ENCODE measurements at places on chromosomes 2 and 18.
A peak's percentile ranks its signal among the peaks of the same experiment; 100 is the strongest.

DNA sequence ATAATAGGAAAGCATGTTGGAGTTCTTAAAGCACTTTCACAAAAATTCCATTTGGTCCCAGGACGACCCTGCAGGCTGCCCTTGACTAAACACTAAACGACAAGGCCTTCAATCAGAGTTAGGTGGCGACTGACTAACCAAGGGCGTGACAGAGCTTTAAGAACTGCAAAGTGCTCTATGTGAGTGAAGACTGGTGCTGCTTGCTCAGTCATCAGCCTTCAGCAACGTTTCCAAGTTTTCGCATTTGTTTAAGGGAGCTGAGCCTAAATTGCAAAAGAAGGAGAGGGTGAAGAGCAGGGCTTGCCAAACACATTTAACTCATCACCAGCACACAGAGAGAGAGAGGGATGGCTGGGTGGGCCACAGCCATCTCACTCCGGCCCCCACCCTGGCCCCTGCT, 204.7 kb upstream of the PID1 start:
- no peak for DNase-seq

GRCh38 chr2:204468746-204469429, 76.4 kb upstream of the PARD3B start:
- no peak for DNase-seq

DNA sequence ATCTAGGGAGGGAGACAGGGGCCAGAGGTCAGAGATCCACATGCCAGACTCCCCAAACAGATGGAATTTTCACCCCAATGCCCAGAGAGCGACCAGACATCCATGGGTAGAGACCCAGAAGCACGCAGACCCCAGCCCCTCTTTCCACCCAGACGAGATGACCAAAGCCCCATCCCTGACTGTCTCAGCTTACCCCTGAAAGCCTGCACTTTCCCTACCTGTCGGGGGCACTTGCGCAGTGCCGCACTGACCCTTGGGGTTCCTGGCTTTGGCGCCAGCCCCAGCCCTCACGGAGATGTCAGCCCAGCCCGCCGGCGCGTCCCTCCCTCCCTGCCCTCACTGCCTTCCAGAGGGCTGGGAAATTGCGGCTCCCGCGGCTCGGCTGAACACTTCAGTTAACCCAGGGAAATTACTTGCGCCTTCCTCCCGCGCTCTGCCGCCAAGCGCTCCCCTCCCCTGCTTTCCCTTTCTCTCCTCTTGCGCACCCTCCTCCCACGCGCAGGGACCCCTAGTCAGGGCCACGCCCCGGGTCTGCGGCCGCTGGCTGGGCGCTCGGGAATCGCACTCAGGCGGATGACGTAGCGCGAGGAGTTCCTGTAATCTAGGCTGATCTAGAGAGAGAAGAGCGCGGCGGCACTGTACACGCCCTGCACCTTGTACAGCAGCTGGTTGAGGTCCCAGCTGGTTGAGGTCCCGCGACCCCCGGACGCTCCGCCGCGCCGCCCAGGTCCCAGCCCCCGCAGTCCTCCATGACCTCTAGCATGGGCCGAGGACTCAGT, 12.0 kb downstream of the ALPG start:
- peak; percentile 13 for DNase-seq

DNA sequence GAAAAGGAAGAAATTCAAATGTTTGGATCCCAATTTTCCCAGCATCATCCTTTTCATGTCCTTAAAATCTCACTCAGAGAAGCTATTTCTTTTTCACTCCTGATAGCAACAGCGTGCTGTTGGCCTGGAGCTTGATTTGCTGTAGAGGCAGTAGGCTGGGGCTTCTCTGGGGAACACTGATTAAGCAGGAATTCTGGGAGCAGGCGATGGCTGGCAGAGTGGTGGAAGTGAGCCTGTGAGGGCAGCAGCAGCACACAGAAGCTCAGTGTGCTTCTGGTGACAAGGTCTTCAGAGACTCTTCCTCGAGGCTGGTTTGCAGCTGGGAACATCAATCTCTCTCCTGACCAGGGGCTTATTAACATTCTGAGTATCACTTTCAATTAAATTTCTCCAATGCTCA, 284.6 kb downstream of the DPP10 start:
- DNase-seq = no peak

GRCh38 chr18:49565612-49566011, 3.8 kb downstream of the LIPG start:
- DNase-seq = no peak

GRCh38 chr2:240819858-240820606, at the start of gene KIF1A:
Gene KIF1A (minus strand): TSS chr2:240820219. CDS start chr2:240797752, 22,467 bp downstream.
- DNase-seq = no peak

DNA sequence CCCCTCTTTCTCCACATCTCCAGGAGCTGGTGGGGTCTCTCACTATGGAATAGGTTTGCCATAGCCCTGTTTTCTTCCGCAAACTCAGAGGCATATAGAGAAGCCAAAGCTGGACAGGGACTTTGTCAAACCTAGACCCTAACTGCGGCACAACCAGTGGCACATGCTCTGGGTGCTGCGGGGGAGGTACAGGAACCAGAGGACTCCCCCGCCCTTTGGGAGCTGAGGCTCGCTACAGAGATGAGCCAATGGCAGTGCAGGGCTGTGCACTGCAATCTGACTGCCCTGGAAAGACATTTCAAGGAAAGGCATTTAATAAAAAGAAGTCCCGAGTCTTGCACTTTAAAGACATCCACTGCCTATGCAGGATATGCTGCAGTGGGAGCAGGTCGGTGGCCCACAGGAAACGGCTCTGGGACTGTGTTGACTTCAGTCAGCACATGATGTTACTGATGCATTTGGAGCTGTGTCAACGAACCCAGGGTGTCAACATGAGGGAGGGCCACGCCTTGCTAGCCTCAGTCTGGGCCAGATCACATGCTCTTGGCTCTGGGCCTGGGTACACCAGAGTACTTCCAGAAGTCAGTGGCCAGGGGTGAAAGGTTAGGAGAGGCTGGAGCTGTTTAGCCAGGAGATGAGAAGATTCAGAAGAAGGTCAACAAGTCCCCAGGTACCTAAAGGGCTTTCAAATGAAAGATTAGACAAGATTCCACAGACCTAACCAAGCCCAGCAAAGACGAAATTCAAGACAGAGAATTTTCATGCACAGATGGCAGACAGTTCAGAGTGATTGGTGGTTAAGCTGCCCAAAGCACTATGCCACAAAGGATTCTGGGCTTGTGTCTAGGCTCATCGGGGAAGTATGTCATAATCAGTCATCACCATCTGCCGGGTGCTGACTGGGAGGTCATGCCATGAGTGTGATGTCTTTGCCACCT, 8.2 kb downstream of the SLC35F6 start:
- no peak for DNase-seq

DNA sequence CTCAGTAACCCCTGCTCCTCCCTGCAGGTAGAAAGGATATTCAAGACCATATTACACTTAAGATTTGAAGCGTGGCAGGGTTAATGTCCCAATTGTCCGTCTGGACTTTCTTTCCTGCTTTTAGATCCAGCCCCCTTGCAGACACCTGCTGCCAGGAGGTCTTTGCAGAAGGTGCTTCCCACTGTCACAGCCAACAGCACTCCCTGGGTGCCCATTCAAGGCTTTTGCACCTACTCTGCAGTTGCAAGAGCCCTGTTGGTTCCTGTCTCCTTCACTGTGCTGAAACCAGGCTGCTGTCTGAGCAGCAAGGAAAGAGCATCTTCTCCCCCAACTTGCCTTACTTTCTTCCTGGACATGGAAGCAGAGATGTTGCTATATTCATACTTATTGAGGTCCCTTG, 1043.0 kb upstream of the POU3F3 start:
- DNase-seq = no peak

GRCh38 chr2:126894082-126894481, 4.6 kb upstream of the TEX51 start:
- no peak for DNase-seq

- no peak for DNase-seq
Measured at GRCh38 chr2:158385646-158386045, 70.9 kb downstream of the CCDC148 start.

DNA sequence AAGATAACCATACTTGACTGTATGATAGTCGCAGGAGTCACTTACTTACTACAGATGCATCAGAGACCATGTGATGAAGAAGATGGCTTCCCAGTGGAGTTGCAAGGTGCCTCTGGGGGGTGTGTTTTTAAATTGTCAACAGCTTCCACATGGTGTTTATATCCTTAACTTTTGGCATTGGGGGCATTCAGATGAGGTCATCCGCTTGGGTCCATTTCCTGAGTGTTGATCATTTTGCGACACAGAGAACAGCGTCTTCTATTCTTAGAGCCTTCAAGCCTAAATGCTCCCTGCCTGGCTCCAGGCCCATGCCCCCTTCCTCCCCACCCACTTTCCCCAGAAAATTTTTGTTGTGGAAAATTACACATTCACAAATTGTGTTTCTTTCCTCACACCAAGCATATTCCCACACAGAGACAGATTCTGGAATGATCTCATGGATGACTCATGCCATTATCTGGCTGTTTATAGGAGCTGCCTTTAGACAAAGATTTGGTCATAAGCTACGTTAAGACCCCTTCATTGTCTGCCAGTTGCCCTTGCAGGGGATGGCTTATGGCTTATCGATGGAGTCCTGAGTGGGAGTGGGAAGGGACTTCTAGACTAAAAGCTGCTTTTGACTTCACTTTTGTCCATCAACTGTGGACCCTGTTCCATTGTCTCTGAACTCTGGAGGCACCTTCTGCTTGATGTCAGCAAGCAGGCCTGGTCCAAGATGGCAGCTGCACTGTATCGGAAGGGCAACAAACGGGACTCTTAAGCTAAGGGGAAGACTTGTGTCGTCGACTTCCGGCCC, 91.8 kb downstream of the CABLES1 start:
- no peak for DNase-seq

- no peak for DNase-seq
Measured at GRCh38 chr18:70308555-70309294, 19.9 kb downstream of the SOCS6 start.

DNA sequence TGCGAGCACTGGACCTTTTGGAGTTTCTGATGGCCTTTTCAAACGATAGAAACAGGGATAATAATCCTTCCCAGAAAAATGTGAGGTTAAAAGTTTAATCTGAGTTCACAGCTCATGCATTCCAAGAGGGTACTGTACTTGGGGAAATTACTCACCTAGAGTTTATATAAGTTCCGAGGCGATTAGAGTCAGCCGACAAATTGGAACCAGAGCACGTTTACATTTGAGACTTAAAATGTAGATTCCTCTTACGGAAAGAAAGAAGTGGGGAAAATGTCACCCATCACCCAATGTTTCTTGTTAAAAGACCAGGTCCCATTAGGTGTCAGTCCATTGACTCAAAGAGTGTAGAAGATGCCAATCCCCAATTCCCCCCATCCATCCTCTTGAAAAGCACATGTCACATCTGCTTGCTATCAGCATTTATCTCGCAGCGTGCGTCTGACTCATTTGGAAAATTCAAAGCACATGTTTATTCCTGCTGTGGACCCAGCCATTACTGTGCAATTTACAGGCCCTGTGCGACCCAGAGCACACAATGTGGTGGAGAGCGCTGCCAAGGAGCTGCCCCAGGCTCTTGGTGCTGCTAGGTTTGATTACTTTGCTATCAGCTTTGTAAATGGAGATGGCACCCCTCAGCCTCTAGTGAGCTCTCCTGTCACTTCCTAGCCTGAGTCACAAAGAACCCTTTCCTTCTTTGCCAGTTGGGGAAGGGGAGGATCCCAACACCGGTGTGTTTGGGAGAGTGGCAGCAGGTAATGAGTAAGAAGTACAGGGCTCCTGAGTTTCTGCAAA, 104.8 kb downstream of the COLEC12 start:
- DNase-seq = no peak

GRCh38 chr2:74585406-74586185, 31.1 kb downstream of the DOK1 start:
- no peak for DNase-seq

DNA sequence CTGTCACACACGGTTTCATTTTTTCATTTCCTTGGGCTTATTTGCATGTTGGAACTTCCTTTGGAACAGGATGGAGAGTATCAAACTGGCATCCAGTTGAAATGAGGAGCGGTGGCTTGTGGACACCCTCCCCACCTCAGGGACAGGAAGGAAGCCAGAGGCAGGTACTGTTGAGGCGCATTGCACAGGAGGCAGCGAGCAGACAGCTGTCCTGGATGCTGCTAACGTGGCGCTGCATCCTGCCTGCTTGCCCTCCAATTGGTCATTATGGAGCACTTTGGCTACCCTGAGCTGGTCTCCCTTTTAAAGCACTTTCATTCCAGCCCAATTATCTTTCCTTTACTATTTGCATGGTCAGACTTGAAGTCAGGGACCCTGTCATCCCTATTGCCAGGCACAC, 80.7 kb upstream of the ITGA4 start:
- no peak for DNase-seq

- DNase-seq = peak; percentile 4
Measured at GRCh38 chr2:150133623-150134022, 353.8 kb downstream of the RND3 start.

DNA sequence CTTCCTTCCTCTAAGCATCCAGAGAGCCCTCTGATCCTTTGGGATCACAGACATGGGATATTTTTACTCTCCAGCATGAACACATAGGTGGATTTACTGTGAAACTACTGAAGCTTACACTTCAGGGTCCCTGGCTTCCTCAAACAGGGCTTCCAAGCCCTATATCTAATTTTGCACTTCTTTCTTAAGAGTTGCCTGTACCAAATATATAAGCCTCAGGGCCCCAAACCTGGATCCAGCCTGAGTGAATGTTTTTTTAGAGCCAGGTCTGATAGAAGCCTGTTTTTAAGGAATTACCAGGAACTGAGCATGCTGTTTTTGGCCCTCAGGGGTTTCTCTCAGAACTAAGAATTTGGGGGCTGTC, 13.2 kb upstream of the KCMF1 start:
- DNase-seq = no peak

- DNase-seq = no peak
Measured at GRCh38 chr2:120945832-120946499, 210.3 kb downstream of the GLI2 start.

DNA sequence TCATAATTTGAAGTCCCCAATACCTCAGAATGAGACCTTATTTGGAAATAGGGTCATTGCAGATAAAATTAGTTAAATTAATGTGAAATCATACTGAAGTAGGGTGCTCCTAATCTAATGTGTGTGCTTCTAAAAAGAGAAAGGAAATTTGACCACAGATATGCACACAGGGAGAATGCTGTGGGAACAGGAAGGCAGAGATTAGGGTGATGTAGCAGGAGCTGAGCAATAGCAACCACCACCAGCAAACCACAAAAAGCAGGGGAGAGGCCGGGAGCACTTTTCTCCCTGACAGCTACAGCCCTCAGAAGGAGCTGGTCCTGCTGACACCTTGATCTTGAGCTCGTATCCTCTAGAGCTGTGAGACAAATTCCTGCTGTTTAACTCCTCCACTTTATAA, 24.6 kb upstream of the SCG2 start:
- no peak for DNase-seq

DNA sequence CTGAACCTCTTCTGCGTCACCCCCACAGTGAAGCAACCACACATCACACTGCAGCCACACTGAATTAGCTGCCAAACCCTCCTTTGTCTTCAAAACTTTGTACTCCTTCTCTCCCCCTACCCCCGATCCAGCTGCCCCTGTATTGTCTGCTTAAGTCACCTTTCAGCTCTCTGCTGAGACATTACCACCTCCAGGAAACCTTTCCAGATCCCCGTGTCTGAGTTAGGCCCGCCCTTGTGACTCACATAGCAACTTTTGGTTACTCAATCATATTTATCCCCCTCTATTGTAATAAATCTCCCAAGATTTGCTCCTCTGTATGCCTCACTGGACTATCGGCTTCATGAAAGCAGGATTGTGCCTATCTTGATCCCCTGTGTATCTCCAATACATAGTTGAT, 82.8 kb upstream of the CDCA7 start:
- no peak for DNase-seq
